Renal cortex interstitium (tissue), 15 donors: ENCODE measurements at places on chromosomes 1 and 21.

DNA sequence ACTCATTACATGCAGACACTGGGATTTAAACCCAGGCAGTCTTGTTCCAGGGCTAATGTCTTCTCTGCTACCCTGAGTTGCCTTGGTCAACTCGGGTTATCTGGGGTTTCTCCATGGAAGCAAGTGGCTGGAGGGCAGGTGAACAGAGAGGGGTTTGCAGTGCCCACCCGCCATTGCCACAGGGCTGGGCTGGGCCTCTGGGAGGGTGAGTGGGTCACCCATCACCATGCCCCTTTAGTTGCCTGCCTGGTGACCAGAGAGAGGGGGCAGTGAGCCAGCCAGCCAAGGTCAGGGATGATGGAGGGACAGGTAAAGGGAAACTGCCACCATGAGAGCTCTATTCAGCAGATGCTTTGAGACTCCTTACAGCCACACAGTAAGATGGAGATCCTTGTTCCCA is 53.2 kb downstream of the GRIK3 start:
- DNase-seq = no peak

GRCh38 chr1:243977094-243977493 is 74.0 kb upstream of the ZBTB18 start:
- DNase-seq = no peak

DNA sequence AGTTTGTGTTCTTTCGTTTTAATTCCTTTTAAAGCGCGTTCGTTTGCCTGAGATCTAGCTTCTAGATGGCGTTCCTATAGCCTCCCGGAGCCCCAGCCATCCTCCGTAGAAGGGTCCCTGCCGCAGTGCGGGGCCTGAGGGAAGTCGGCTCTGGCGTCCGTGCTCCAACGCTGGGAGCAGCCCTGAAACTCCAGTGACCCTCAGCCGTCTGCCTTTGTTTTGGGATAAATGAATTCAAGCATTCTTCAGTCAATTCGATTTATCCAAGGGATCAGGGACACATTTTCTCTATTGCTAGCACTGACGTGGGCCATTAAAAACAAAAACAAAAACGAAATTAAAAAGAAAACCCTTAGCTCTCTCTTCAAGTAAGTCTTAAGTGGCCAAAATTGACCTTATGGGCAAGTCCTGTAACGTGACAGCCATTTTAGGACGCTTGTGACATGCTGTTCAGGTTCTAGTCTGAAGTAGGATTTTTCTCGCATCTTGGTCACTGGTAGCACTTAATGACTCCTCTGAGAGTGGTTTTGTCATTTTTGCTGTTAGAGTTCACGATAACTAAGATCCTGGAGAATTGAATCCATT is 742 bp upstream of the HSPA13 start:
- no peak for DNase-seq

DNA sequence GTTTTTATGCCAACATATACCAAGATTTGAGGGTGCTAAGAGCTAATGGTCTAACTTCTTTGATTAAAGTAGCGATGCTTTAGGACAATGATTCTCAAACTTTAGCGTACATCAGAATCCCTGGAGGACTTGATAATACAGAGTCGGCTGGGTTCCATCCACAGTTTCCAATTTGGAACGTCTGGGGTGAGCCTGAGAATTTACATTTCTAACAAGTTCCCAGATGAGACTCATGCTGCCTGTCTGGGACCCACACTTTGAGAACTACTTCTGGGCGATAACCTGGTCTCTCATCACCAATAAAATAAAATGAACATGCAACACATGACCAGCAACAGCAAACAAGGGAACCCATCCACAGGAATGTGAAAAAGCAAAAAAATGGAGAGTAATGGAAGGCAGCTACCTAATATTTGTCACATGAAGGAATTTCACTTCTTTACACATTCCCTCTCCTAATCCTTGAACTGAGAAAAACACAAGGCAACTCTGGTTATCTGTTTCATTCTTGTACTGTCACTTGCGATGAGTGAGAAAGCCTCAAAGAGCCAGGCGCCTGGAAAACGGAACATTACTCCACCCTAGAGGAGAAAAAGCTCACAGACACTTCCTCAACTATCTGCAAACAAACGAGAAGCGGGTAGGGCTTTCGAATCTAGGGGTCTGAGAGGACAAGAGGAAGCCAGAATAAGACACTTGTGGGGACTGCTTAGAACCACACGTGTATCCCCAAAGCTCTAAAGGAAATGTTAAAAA is 14.0 kb downstream of the HSF2BP start:
- DNase-seq = peak; percentile 63
